ENCODE measurements at places on chromosomes 6 and 20. TPM values are rescaled to one million over a fixed set of nuclear protein-coding genes. Genes with fewer than 3 reads are reported as not detected.

GRCh38 chr20:43171930-43172329 is 17.8 kb downstream of the PTPRT start:
- H3K36me3 ChIP-seq = no peaks in the 10 kb centered on the region
- no peak for DNase-seq
- H3K4me3 ChIP-seq = no peak overlapping the region

DNA sequence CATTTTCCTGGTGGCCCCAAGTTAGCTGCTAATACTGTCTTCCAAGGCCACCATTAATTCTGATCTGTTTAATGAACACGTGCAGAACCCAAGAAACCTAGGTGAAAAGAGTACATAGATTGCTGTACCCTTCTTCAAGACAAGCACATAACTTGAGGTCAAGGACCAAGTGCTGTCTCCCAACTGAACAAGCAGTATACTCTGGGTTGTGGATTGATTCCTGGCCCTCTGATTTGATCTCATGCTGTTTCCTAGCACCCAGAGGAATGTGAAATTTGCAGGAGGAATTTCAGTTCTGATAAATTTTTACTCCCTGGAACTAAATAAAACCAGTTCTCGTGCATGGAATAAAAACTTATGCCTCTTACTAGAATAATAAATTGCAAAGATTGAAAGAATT is 75.6 kb downstream of the MTFR2 start:
- no peak for DNase-seq
- H3K36me3 ChIP-seq = no peaks in the 10 kb centered on the region
- no peaks in the 10 kb centered on the region for H3K4me1 ChIP-seq

CGAS gene
- polyA plus RNA-seq = 2.9 TPM

SNX9 gene
- 51.5 TPM for polyA plus RNA-seq

- no peak overlapping the region for H3K27ac ChIP-seq
- DNase-seq = no peak
- H3K4me3 ChIP-seq = no peak overlapping the region
- H3K27me3 ChIP-seq = no peaks in the 10 kb centered on the region
Measured at GRCh38 chr6:154143753-154144152, 104.7 kb downstream of the OPRM1 start.

- no peak overlapping the region for H3K4me3 ChIP-seq
- H3K27me3 ChIP-seq = no peaks in the 10 kb centered on the region
- DNase-seq = no peak
- H3K27ac ChIP-seq = no peak overlapping the region
Measured at GRCh38 chr6:106614592-106615257, 14.6 kb downstream of the RTN4IP1 start.

RAD21L1 gene
- polyA plus RNA-seq = 0.48 TPM

GRCh38 chr6:1775441-1775840 is 165.7 kb downstream of the FOXC1 start:
- H3K4me1 ChIP-seq = peaks cover 8% of the 10 kb centered on the region
- H3K4me3 ChIP-seq = no peak overlapping the region
- H3K36me3 ChIP-seq = no peaks in the 10 kb centered on the region
- H3K27ac ChIP-seq = no peak overlapping the region
- no peak for DNase-seq

LGSN gene
- polyA plus RNA-seq = 0.21 TPM

GRCh38 chr20:46157625-46158024 is 39.5 kb downstream of the CD40 start:
- no peaks in the 10 kb centered on the region for H3K36me3 ChIP-seq
- no peak overlapping the region for H3K4me3 ChIP-seq
- DNase-seq = no peak
- H3K27ac ChIP-seq = no peak overlapping the region
- H3K4me1 ChIP-seq = no peaks in the 10 kb centered on the region
- no peaks in the 10 kb centered on the region for H3K27me3 ChIP-seq

OR2B6 gene
- not detected for polyA plus RNA-seq

MMUT gene
- polyA plus RNA-seq = 12.4 TPM

MAP3K4 gene
- polyA plus RNA-seq = 12.7 TPM

GRCh38 chr6:83702077-83702476 is 6.8 kb downstream of the SNAP91 start:
- peaks cover under 1% of the 10 kb centered on the region for H3K27me3 ChIP-seq
- no peak overlapping the region for H3K4me3 ChIP-seq
- H3K27ac ChIP-seq = no peak overlapping the region

DNA sequence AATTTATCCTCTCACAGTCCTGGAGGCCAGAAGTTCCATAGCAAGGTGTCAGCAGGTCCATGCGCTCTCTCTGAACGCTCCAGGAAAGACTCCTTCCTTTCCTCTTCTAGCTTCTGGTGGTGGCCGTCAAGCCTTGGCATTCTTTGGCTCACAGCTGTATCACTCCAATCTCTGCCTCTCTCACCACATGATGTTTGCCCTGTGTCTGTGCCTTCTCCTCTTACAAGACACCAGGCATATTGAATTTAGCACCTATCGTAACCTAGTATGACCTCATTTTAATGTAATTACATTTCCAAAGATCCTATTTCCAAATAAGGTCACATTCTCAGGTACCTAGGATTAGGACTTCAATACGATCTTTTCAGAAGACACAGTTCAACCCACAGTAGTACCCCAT is 428.5 kb downstream of the CD83 start:
- no peak for DNase-seq
- no peak overlapping the region for H3K4me3 ChIP-seq
- no peaks in the 10 kb centered on the region for H3K36me3 ChIP-seq
- H3K27me3 ChIP-seq = no peaks in the 10 kb centered on the region

- H3K27me3 ChIP-seq = no peaks in the 10 kb centered on the region
- no peak for DNase-seq
- peaks cover 68% of the 10 kb centered on the region for H3K36me3 ChIP-seq
- H3K27ac ChIP-seq = no peak overlapping the region
Measured at GRCh38 chr20:35347011-35347410, 54.8 kb upstream of the FAM83C start.

DNA sequence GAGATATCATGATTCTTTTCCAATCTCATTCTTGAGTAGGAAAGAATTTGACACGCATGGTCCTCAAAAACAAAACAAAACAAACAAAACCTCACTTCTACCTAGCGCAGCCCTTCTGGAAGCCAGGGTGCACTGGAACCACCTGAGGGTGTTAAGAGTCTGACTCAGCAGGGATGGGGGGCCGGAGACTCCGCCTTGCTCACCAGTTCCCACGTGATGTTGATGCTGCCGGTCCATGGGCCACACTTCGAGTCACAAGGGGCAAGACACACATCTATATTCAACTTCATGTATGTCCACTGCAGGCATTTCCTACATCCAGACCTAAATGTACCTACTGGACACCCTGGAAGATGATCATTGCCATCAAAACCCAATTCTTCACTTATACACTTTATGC is 30.4 kb downstream of the BFSP1 start:
- peaks cover 15% of the 10 kb centered on the region for H3K4me1 ChIP-seq

NMBR gene
- not detected for polyA plus RNA-seq

CASS4 gene
- polyA plus RNA-seq = 6.8 TPM

DNA sequence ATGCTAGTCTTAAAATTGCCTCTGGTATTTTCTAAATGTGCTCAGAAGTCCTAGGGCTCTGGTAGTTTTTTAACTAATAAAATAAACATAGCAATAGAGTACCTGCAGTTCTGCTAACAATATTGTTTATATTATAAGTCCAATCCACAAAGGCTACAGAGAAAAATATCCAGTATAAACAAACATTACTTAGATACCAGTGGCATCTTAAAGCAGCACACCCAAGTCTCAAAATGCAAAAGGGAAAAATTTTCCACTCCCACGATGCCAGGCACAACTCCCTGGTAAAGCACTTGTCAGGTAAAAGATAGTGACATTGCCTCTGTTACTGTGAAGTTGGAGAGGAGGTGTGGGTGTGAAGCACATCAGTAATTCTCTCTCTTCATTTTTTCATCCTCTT is 123.3 kb downstream of the OGFRL1 start:
- no peaks in the 10 kb centered on the region for H3K36me3 ChIP-seq
- H3K4me1 ChIP-seq = no peaks in the 10 kb centered on the region
- H3K27ac ChIP-seq = no peak overlapping the region
- no peaks in the 10 kb centered on the region for H3K27me3 ChIP-seq
- no peak overlapping the region for H3K4me3 ChIP-seq
- DNase-seq = no peak

DNA sequence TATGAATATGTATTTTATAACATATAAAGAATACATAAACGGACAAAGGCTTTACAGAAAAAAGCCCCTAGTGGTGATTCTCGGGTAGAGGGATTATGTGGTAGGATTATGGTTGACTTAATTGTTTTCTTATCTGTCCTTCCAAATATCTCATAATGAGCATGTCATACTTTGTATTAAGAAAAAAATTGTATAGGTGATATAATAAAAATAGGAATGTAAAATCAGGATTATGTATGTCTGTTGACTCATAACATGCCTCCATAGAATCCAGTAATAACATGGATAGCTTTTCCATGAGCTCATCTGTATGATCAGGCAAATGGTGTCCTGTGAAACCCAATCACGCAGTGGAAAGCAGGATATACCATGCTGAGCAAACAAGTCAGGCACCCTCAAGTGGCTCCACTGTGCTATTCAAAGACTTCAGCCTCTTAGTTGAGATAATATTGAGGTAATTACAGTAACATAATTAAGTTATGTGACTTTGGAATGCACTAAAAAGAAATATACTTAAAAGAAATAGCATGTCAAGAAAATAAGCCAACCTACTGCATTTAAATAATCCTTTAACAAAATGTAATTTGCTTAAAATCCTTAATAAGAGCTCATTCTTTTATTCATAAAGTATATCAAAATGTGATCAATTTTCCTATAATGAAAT is 39.6 kb upstream of the PRELID3B start:
- no peaks in the 10 kb centered on the region for H3K4me1 ChIP-seq
- DNase-seq = no peak
- H3K27ac ChIP-seq = no peak overlapping the region
- H3K36me3 ChIP-seq = no peaks in the 10 kb centered on the region
- H3K27me3 ChIP-seq = no peaks in the 10 kb centered on the region

TRIM40 gene
- polyA plus RNA-seq = not detected

- no peaks in the 10 kb centered on the region for H3K36me3 ChIP-seq
- no peaks in the 10 kb centered on the region for H3K27me3 ChIP-seq
- no peaks in the 10 kb centered on the region for H3K4me1 ChIP-seq
- no peak for DNase-seq
- no peak overlapping the region for H3K4me3 ChIP-seq
Measured at GRCh38 chr6:146666909-146667308, 68.1 kb downstream of the ADGB start.

GRCh38 chr6:43848671-43849391 is 78.8 kb downstream of the VEGFA start:
- DNase-seq = no peak
- H3K4me3 ChIP-seq = no peak overlapping the region
- no peaks in the 10 kb centered on the region for H3K27me3 ChIP-seq
- H3K36me3 ChIP-seq = no peaks in the 10 kb centered on the region
- no peaks in the 10 kb centered on the region for H3K4me1 ChIP-seq

DNA sequence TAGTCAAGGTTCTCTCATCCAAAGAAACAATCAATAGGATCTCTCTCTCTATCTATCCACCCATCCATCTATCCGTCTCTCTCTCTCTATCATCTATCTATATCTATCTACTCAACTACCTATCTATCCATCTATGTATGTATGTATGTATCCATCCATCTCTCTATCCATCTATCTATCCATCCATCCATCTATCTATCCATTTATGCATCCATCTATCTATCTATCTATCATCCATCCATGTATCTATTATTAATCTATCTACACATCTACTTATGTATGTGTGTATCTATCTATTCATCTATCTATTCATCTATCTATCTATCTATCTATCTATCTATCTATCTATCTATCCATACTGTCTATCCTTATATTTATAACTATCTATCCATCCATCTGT is 99.3 kb downstream of the FNDC1 start:
- H3K27me3 ChIP-seq = no peaks in the 10 kb centered on the region
- no peaks in the 10 kb centered on the region for H3K36me3 ChIP-seq
- H3K4me1 ChIP-seq = no peaks in the 10 kb centered on the region
- H3K27ac ChIP-seq = no peak overlapping the region
- H3K4me3 ChIP-seq = no peak overlapping the region

DNA sequence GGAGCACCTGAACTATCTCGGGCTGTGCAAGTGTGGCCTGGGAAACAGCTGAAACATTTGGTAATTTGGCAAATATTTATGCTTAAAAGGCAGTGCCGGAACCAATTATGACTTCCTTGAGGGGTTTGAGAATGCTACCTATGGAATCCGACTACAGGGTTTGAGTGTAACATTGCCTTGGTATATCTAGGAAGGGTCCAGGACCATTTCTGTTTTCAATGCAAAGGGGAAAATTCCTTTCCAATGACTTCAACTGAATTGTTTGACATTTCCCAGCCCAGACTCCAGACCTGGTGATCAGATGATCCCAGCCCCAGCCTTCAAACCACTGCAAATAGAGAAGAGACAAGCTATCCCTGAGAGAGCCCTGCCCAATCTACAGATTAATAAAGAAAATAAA is 4.6 kb upstream of the PPP1R3G start:
- H3K27me3 ChIP-seq = no peaks in the 10 kb centered on the region
- H3K4me1 ChIP-seq = no peaks in the 10 kb centered on the region
- no peak for DNase-seq
- no peak overlapping the region for H3K4me3 ChIP-seq

DNA sequence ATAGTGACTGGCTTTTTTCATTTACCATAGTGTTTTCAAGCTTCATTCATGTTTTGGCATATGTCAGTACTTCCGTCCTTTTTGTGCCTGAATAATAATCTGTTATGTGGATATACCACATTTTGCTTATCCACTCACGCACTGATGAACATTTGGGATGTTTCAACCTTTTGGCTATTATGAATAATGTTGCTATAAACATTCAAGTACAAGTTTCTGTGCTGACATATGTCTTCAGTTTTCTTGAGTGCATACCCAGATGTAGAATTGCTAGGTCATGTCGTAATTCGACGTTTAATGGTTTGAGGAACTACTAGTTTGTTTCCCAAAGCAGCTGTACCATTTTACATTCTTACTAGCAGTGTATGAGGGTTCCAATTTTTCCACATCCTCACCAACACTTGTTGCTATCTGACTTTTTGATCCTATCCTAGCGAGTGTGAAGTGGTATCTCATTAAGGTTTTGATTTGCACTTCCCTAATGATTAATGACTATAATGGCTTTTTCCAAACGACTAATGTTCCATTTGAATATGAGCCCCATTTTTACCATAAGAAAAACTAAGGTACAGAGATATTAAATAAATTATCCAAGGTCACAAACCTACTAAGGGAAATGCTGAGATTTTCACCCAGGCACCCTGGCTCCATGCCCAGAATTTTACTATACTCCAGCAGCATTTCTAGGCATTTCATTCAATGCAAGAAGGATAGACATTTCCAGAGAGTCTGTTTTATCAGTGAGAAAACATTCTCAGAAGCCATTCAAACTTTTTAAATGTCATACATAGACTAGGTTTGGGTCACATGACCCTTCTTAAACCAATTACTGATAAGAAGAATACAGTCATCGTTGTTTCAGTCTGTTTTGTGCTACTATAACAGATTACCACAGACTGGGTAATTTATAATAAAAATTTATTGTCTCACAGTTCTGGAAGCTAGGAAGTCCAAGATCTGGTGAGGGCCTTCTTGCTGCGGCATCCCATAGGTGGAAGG is 71.1 kb upstream of the RUNX2 start:
- no peaks in the 10 kb centered on the region for H3K4me1 ChIP-seq
- no peak overlapping the region for H3K27ac ChIP-seq
- no peaks in the 10 kb centered on the region for H3K36me3 ChIP-seq
- no peak overlapping the region for H3K4me3 ChIP-seq
- no peak for DNase-seq

- peaks cover 2% of the 10 kb centered on the region for H3K4me1 ChIP-seq
- H3K36me3 ChIP-seq = no peaks in the 10 kb centered on the region
- H3K4me3 ChIP-seq = no peak overlapping the region
- DNase-seq = peak; percentile 22
- H3K27me3 ChIP-seq = peaks cover 40% of the 10 kb centered on the region
Measured at GRCh38 chr6:108174371-108175175, 8.8 kb downstream of the NR2E1 start.

GRCh38 chr6:63904650-63905248 is 269.1 kb downstream of the PHF3 start:
- no peak overlapping the region for H3K4me3 ChIP-seq
- H3K36me3 ChIP-seq = no peaks in the 10 kb centered on the region
- no peak for DNase-seq
- no peaks in the 10 kb centered on the region for H3K27me3 ChIP-seq
- H3K4me1 ChIP-seq = no peaks in the 10 kb centered on the region
